NCI-H187 treated with DMSO at 0.1 percent for 48 hours (cell line): ENCODE measurements at places on chromosomes 1 and 21.

DNA sequence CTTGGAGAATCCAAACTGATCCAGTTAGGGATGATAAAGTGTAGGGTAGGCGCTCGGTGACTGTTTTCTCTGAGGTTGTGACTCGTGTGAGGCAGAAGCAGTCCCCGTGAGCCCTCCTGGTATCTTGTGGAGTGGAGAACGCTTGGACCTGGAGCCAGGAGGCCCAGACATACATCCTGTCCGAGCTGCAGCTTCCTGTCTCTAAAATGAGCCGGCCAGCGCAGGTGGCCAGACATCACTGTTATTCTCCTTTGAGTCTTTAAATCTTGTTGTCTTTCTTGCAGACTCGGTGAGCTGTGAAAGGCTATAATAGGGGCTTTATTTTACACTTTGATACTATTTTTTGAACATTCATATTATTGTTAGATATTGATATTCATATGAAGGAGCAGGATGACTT, 12.3 kb downstream of the PCSK9 start:
- DNase-seq: no peak

DNA sequence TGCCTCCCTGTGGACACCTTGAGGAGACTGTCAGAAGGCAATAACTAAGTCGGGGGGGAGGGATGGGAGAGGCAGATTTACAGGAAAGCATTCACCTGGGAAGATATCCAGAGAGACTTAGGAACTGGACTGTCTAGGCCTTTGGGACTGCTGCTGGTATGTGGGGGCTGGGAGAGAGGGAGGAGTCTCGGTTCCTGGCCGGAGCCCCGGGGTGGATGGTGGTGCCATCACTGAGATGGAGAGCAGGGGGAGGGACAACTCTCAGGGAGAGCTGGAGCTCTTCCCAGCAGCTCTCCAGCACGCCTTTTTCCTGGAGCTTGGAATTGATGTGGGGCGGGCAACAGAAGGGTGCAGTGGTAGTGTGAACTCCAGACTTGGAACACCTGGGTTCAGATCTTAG, 22.1 kb downstream of the PTPRF start:
- DNase-seq: no peak

- no peak for DNase-seq
These were observed 50.2 kb upstream of the ATP1A1 start for GRCh38 chr1:116322752-116323405.

- no peak for DNase-seq
These were observed 82.8 kb downstream of the AXDND1 start for GRCh38 chr1:179448437-179449149.

DNA sequence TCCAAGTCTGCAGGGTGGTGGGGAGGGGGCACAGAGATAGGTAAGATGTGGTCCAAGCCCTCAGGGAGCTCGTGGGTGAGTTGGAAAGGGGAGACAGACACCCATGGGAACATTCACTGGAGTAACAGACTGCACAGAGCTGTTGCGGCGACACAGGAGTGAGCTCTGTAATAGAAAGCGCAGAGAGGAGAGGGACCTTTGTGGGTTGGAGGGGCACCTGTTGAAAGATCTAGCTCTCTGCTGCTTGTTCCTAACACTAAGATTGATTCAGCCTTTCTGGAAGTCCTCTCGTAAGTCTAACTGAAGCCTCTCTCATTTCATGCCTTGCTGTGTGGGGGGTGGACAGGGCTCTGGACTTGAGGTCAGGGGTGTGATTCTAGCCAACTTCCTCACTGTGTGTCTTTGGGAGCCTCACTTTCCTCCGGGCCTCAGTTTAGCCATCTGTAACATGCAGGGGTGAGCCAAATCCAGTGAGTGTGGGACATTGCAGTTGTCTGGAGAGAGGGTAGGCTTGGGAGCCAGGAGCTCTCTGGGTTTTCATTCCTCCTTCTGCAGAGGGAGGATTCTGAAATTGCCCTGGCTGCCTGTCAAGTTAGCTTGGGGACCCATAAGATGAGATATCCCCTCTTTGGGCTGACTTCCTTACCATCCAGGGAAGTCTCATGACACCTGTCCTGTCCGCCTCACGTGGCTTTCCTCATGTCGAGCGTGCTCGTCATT, 2.0 kb upstream of the ACOT11 start:
- no peak for DNase-seq

GRCh38 chr1:1101503-1101902, 14.4 kb downstream of the C1orf159 start:
- no peak for DNase-seq

GRCh38 chr1:54207287-54207686, 7.3 kb downstream of the MRPL37 start:
- no peak for DNase-seq
